ENCODE measurements at places on chromosomes 13 and 19.
A peak's percentile ranks its signal among the peaks of the same experiment; 100 is the strongest.

- peak; percentile 71 for DNase-seq
Observed at GRCh38 chr19:2536461-2536860, 60.5 kb downstream of the GADD45B start.

DNA sequence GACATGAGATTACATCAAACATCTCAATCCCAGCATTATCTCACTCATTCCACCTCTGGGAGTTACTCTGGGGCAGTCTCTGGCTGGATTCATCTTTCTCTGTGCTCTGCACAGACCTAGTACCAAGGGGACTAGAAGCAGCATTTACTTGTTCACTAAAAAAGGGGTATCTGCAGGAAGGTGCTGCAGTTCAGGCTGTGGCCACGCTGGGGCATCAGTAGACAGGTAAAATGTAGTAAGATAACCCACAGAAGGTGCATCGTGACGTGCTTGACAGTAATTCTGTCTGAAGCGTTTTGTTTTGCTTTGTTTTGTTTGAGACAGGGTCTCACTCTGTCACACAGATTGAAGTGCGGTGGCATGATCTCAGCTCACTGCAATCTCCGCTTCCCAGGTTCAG is 29.3 kb downstream of the ZNF564 start:
- DNase-seq = no peak

DNA sequence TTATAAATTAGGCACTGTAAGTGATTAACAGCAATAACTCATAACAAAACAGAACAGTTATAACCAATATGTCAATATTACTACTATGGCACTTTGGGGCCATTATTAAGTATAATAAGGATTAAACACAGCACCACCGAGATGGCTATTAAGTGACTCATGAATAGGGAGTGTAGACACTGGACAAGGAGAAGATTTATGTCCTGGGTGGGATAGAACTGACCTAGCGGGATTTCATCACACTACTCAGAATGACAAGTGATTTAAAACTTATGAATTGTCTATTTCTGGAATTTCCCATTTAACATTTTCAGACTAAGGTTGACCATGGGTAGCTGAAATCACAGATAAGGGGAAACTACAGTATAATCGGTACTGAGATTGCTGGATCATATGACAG is 79.0 kb upstream of the SLC7A1 start:
- DNase-seq = no peak

DNA sequence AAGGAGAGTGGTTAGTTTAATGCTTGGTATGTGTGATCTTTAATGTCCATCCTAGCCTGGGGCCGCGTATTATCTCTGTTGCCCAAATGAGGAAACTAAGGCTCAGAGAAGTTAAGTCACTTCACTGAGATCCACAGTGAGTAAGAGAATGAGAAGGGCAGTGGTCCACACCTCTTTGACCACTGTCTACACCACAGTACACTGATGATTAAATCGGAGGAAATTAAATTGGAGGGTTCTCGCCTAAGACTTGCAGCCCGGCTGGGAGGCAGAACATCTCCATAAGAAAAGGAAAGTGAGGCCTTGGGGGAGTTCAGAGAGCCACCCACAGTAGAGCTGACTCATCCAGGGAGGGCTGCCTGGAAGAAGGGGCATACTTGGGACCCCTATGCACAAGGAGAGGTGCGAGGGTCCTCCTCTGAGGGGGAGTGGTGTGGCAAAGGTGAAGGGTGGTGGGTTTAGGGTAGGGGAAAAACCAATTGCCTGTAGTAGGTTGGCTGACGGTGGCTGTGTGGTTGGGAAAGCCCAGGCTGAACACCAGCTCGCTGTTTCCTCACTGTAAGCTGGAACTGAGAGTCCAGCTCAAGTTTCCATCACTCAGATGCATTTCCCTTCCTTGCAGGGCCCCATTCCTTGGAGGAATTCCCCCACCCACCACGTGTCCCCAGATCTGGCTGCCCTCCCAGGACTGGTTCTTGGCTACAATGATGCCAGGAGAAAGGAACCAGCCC is 15.0 kb upstream of the DHRS12 start:
- DNase-seq = no peak

GRCh38 chr19:23783636-23784035 is 24.9 kb upstream of the ZNF681 start:
- no peak for DNase-seq

GRCh38 chr19:34732612-34733211 is 1.3 kb upstream of the ZNF181 start:
- DNase-seq = peak; percentile 13

DNA sequence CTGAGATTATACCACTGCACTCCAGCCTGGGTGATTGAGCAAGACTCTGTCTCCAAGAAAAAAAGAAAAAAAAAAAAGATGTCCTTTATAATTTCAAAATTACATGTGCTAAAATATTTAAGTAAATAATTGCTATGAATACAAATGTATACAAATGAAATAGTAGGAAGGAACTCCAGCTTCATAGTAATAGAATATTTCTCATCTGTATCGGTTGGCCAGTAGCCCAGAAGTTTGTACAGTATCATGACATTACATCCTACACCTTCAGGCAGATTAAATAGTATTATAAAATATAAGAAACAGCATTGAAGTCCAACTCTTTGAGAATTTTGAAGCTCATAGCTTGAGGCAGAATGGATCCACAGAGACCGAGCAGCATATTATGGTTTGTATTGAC is 36.5 kb upstream of the CLDN10 start:
- DNase-seq = no peak

- DNase-seq = peak; percentile 80
Observed at GRCh38 chr13:51286135-51287002, 53.1 kb upstream of the SERPINE3 start.

DNA sequence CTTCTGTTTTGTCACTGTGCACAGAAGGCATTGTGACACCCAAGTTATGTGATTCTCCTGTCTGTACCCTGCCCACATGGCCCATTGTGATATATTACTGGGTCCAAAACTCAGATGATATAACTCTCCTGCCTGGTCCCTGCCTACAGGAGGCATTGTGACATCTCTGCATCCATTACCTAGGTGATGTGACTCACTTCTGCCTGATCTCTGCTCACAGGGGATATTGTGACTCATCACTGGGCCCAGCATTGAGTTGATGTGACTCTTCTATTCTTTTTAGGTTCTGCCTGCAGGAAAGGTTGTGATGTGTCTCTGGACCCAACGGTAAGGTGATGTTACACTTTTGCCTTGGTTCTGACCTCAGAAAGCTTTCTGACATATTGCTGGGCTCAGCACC is 67.9 kb upstream of the ZNF724 start:
- no peak for DNase-seq

DNA sequence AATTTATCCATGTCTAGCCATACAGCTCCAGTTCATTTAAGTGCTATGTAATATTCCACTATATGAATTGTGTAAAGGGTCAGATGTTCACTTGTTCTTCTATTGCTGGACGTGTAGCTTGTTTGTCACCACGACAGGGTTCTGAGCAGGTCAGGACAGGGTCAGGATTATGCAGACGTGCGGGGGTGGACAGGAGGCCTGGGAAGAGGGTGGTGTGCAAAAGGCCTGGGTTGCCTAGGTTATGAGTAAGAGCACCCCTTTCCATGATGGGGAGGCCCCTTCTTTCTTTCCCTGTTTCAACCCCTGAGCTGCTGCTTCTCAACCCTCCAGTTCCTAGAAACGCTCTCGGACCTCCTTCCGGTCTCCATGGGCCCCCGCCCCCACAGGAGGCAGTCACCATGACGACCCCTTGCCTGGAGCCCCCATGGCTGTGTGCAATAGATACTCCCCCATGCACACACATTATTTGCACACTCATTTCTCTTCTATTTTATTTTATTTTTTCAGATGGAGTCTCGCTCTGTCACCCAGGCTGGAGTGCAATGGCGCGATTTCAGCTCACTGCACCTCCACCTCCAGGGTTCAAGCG is 2.0 kb downstream of the EXOC3L2 start:
- no peak for DNase-seq

- no peak for DNase-seq
Observed at GRCh38 chr19:19445911-19446361, 40.5 kb downstream of the GATAD2A start.

DNA sequence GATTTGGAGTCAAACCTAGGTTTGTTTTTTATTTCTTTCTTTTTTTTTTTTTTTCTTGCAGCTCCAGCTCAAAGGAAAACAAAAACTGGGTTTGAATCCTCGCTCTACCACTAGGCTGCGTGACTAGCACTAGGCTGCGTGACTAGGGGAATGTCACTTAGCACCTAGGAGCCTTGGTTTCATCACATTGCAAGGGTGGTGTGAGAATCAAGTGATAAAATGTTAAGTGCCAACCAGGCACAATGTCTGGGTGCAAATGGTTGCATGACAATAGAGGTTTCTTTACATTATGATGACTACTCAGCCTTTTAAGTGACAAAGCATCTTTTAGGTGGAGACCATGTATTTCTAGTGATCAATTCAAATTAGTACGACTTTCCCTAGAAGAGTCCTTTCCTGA is 27.9 kb downstream of the RCBTB2 start:
- DNase-seq = no peak

DNA sequence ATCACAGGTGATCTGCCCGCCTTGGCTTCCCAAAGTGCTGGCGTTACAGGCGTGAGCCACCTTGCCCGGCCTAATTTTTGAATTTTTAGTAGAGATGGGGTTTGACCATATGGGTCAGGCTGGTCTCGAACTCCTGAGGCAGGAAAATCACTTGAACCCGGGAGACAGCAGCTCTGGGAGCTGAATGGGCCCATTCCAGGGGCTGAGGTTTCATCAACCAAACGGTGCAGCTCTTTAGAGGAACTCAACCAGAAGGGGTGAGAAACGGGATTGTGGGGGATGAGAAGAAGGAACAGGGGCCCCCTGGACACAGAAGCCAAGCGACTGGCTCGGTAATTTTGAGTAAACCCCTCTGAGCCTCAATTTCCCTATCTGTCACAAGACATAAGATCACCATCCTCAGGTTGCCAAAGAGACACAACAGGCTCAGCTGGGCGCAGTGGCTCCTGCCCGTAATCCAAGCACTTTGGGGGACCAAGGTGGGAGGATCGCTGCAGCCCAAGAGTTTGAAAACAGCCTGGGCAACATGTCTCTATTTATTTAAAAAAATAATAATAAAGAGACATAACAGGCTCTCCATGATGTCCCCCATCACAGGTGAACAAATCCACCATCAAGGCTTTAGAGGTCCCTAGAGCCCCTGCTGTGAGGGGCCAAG is 562 bp downstream of the IQCN start:
- no peak for DNase-seq

- DNase-seq = peak; percentile 83
Observed at GRCh38 chr13:24274452-24275021, 34.8 kb upstream of the C1QTNF9 start.

GRCh38 chr19:37903096-37903495 is 3.3 kb downstream of the WDR87 start:
- no peak for DNase-seq

DNA sequence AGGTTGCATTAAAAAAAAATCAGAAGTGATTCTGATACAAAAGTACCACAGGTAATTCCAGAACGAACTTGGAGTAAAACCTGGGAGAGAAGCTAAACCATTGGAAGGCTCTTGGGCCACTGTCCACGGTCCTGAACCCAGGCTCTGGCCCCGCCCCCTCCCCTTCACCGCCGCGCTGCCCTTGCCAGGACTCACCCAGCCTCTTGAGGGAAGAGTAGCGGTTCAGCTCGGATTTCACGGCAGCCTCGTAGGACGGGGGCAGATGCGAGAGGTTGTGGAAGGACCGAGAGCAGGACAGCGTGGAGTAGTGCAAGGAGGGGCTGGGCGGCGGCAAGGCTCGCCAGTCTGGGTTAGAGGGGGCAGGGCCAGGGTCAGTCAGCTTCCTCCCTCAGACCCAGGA is 5.7 kb downstream of the SHISA7 start:
- DNase-seq = peak; percentile 84

DNA sequence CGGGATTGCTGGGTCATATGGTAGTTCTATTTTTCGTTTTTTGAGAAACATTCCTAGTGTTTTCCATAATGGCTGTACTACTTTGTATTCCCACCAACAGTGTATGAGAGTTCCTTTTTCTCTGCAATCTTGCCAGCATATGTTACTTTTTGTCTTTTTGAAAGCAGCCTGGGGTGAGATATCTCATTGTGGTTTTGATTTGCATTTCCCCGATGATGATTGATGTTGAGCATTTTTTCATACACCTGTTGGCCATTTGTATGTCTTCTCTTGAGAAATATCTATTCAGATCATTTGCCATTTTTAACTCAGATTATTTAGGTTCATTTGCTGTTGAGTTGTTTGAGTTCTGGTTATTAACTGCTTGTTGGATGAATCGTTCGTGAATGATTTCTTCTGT is 18.5 kb upstream of the ATP12A start:
- DNase-seq = no peak

DNA sequence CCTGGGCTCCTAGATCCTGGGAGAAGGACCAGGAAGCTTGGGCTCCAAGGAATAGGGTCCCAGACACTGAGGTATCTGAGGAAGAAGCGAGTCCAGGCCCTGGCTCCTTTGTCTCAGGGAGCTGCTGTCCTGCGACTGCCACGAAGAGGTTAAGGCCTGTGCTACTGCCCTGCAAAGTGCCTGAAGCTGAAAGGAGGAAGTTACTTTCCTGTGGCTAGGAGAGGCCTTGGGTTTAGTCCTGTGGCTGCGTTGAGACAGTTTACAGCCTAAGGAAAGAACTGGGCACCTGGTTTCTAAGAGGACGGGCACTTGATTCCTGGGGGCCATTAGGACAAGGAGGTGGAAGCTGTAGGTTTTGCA is 2.8 kb downstream of the MYADM start:
- no peak for DNase-seq

DNA sequence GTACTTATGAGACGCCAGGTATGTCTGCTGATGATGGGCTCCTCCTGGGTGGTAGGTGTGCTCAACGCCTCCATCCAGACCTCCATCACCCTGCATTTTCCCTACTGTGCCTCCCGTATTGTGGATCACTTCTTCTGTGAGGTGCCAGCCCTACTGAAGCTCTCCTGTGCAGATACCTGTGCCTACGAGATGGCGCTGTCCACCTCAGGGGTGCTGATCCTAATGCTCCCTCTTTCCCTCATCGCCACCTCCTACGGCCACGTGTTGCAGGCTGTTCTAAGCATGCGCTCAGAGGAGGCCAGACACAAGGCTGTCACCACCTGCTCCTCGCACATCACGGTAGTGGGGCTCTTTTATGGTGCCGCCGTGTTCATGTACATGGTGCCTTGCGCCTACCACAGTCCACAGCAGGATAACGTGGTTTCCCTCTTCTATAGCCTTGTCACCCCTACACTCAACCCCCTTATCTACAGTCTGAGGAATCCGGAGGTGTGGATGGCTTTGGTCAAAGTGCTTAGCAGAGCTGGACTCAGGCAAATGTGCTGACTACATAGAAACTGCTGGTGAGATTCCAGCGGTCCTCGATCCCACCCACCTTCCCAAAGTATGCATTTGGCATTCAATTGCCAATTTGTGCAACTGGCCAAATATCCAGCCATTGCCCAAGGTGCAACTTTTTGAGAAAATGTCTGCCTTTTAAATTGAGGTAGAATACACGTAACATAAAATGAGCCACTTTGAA is 10.2 kb downstream of the OR2Z1 start:
- DNase-seq = no peak

GRCh38 chr13:36310417-36311108 is 12.9 kb upstream of the CCDC169 start:
- no peak for DNase-seq
